ENCODE measurements at places on chromosomes 16 and 17.

- no peak for DNase-seq
Observed at GRCh38 chr17:31754239-31754945, 104.7 kb downstream of the COPRS start.

- no peak for DNase-seq
Observed at GRCh38 chr16:5257462-5257861, 159.9 kb upstream of the EEF2KMT start.

- no peak for DNase-seq
Observed at GRCh38 chr16:85084841-85085510, 27.3 kb downstream of the CIBAR2 start.

- DNase-seq = no peak
Observed at GRCh38 chr17:3918372-3919122, 2.3 kb upstream of the P2RX1 start.

DNA sequence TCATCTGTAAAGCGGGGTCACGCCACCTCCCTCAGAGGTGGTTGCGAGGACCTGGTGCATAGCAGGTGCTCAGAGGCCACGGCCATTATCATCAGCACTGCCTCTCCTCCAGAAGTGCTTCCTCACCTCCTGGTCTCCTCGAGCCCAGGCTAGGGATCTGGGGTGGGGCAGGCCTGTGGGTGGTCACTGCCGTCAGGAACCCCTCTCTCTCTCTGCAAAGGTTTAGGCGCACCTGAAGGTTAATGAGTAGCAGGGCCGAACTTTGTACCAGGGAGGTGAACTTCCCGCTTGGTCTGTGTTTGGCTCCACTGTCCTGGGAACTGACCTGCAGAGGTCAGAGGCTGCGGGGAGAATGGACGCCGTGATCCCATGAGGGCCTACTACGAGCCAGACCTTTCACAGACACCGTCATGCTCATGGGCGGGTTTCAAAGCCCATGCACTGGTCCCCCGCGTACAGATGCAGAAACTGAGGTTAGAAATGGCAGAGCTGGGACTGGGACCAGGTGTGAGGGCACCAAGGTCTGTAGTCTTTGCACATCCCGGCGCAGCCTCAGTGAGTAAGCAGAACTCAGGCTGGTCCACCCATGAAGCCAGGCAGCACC is 13.8 kb downstream of the JUP start:
- DNase-seq = no peak

DNA sequence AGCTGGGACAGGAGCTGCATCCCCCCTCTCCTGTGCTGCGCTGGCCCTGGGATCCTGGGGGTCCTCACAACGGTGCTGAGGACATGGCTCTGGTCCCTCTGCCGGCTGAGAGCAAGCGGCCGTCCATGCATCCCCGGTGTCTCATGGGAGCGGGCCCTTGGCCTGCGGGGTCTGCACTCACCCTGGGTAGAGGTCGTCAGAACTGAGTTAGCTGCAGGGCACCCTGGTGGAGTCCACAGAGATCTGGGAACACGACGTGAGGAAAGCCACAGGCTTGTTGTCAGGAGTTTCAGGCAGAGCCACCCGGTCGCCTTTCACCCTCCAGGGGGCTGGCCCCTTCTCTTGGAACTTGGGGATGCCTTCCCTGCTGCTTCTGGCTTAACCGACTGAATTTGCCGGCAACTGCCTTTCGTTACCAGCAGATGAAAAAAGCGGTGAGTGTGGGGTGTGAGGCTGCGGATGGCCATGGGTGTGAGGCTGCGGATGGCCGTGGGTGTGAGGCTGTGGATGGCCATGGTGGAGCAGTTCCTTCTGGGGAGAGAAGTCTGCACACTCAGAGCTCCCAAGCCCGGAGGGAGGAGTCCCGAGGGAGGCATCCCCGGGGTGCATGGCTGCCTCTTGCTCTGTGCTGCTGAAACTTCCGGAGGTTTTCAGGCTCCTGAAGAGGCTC is 81.7 kb downstream of the LMF1 start:
- DNase-seq = no peak

DNA sequence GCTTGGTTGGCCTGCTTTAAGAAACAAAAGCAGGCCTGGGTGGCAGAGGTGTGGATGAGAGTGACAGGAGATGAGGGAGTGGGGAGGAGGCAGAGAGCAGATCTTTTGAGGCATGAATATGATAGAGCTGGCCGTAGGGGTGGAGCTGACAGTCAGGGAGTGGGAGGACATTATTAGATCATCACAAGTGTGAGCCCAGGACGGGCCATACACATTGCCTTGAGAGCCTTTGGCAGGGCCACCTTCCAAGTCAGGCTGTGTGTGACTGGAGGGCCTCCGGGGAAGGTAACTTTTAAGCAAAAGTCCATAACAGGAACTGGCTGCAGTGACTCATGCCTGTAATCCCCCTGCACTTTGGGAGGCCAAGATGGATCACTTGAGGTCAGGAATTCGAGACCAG is 26.3 kb downstream of the GINS3 start:
- no peak for DNase-seq

DNA sequence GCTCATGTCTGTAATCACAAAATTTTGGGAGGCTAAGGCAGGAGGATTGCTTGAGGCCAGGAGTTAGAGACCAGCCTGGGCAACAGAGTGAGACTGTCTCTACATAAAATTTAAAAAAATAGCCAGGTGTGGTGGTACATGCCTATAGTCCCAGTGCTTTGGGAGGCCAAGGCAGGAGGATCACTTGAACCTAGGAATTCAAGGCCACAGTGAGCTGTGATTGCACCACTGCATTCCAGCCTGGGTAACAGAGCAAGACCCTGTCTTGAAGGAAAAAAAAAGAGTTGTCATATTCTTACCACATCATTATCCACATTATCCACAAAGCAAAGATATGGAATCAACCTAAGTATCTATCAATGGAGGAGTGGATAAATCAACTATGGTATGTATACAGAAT is 21.0 kb upstream of the MAPK3 start:
- DNase-seq = no peak

GRCh38 chr17:7471729-7472128 is 7.7 kb downstream of the ZBTB4 start:
- DNase-seq = no peak

- DNase-seq = no peak
Observed at GRCh38 chr16:81437865-81438264, 6.7 kb upstream of the CMIP start.

- no peak for DNase-seq
Observed at GRCh38 chr16:62035115-62036092, 834 bp downstream of the CDH8 start.

GRCh38 chr16:67967958-67968399 is 458 bp downstream of the SLC12A4 start:
- no peak for DNase-seq

DNA sequence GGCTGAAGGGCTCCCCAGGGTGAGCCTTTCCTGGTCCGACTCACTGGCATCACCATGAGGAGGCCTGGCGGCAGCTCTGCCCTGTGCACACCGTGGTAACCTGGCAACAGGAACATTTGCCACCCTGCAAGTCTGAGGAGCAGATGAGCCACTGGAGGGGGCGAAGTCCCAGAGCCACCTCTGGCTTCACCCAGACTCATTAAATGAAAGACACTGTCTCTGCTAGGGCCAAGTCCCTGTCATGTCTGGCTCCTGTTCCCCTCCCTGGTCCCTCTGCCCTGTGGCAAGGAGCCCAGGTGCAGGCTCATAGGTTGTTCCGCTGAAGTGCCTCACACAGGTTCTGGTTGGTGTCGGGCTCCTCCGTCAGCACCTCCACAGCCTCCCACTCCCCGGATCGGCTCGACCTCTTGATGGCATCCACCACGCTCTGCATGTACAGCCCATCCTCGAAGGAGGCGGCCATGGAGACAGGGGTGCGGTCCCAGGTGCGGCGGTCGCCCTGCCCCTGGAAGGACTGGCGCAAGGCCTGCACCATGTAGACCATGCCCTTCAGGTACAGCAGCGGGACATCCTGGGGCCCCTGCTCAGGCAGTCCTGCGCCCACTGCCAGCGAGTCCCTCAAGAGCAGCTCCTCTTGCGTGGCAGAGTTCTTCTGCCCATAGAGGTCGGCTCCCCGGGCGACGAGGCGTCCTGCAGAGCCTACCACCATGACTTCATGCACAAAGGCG is 8.4 kb downstream of the C16orf86 start:
- DNase-seq = no peak

DNA sequence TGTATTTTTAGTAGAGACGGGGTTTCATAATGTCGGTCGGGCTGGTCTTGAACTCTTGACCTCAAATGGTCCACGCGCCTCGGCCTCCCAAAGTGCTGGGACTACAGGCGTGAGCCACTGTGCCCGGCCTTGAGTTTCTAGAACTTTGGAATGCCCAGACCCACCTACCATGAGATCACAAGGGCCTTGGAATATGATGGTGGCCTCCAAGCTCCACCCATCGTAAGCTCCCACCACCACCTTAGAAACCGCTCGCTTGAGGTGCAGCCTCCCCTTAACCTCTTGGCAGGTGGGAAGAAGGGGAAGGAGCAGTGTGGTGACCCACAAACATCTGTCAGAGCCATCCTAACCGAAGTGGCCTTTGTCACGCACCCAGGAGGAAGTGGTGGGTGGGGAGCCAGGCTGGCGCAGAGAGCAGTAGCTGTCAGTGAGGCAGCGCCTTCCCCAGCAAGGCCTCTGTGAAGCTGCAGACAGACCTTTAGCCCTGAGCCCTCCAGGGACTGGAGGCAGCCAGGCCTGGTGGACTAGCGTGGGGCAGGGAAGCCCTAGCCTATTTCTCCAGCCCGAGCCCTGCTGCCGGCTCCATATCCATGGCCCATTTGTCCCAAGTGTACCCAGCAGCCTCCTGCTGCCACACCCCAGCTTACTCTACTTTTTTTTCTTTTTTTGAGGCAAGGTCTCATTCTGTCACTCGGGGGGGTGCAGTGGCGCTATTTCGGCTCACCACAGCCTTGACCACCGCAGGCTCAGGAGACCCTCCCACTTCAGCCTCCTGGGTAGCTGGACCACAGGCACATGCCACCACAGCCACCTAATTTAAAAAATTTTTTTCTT is 13.1 kb upstream of the SEPHS2 start:
- peak; percentile 76 for DNase-seq

DNA sequence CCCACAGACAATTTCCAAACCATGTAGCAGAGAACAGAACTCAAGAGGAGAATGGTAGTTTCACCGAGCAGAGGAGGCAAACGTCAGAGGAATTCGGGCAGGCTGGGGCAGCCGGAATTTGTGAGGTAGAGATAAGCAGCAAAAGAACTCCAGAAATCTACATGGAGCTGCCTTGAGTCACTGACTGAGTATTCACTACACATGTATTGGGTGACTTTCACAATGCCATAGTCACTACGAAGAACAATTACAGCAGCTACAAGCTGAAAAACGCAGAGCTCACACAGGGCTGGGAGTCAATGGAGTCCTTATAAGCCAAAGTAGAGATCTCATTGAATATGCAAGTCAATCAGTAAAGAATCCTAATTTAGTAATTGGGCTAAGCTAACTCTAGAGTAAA is 13.4 kb downstream of the CMC2 start:
- no peak for DNase-seq

GRCh38 chr16:74560912-74561311 is 46.0 kb downstream of the GLG1 start:
- DNase-seq = no peak

DNA sequence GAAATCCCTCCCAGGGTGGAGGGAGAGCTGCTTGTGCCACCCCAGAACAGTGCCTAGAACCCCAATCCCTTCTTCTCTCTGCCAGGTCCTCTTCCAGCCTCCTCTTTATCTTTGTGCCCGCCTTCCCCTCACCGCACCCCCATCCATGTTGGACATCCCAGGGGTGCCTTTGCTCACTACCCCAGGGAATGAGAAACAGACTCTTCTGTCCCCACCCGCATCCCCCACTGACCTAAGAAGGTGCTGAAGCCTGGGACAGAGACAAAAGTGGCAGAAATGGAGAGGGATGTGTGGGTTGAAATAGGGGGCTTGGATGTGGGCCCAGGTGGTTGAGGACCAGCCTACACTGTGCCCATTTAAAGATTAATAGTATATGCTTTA is 17.0 kb downstream of the ALOX15B start:
- DNase-seq = no peak

DNA sequence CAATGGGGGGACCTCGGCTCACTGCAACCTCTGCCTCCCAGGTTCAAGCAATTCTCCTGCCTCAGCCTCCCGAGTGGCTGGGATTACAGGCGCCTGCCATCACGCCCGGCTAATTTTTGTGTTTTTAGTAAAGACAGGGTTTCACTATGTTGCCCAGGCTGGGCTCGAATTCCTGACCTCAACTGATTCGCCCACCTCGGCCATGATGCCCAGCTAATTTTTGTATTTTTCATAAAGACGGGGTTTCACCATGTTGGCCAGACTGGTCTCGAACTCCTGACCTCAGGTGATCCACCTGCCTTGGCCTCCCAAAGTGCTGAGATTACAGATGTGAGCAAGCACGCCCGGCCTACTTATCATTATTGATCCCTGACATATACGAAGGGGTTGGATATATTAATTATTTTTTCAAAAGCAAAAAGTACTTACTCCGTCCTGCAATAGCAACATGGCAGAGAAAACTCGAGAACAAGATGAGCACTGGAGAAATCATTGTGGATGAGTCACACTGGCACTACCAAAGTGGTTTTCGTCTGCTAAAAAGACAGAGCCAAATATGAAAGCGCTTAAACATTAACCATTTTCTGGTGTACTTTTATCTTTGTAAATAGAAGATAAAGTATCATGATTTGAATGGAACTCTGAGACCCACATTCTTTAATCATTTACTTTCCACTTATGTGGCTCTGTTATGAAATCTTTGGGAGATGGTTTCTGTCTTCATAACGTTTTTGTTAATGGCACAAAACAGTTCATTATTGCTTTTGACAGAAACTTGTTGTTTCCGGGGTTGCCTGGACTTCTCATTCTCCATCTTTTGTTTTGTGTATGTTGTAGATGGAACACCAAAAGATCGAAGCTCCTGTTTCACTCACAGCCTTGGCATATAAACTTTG is at the start of gene APOH:
Gene APOH (minus strand): TSS at position 529 of the 896 bp plus-strand sequence. CDS start 36 bp downstream, at position 493.
- DNase-seq = no peak

DNA sequence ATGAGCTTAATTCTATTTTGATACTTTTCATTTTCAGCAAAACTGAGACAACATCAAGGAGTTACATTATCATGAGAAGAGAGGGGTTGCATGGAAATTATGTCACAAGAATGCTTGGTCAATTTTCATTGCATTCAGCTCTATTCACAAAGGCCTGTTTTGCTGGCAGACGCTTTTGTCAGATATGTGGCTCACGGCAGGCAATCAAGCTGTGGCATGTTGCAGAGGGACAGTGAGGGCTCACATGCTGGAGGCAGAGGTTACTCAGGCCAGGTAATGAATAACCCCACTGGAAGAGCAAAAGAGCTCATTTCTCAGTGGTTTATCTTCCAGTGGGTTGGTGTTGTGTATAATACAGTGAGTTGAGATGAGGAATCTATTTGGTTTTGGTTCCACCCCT is 98.7 kb upstream of the RBFOX1 start:
- DNase-seq = no peak

- DNase-seq = peak; percentile 85
Observed at GRCh38 chr17:21457051-21458026, 81.2 kb downstream of the KCNJ12 start.

- DNase-seq = no peak
Observed at GRCh38 chr16:74580833-74581232, 26.1 kb downstream of the GLG1 start.

- no peak for DNase-seq
Observed at GRCh38 chr17:28372203-28372944, 880 bp downstream of the SARM1 start.

- no peak for DNase-seq
Observed at GRCh38 chr17:44672479-44673093, 16.3 kb downstream of the MEIOC start.

- DNase-seq = no peak
Observed at GRCh38 chr17:2198927-2199326, 104.7 kb downstream of the SMG6 start.

GRCh38 chr16:50531901-50532300 is 16.3 kb upstream of the NKD1 start:
- no peak for DNase-seq

All from activated T-helper 1 cell treated with Interleukin-2 at 50 U/mL for 16 hours (primary cell).